ENCODE measurements at places on chromosomes 5 and 9.

GRCh38 chr5:113218906-113219517 is 215.8 kb downstream of the TSSK1B start:
- DNase-seq = no peak

GRCh38 chr5:179823937-179824744 is 3.4 kb downstream of the SQSTM1 start:
- no peak for DNase-seq

GRCh38 chr9:109989296-109989695 is 209.3 kb downstream of the PALM2AKAP2 start:
- DNase-seq = no peak

GRCh38 chr5:169735913-169736312 is 98.8 kb downstream of the DOCK2 start:
- DNase-seq = no peak

DNA sequence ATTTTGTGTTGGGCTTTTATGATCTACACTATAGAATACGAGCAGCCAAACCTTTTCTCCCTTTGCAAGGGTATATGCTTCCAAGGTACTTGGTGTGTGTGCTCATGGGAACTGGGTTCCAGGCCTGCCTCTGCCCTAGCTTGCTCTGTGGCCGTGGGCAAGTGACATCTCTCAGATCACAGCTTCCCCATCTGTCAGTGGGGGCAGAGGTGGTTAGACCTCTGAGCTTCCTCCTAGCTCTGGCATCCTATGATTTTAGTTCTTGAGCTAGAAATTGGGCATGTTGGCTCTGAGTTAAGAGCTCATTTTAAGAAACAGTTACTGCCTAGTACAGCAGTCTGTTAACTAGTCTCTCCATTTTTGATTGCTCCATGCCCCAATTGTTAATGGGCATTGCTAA is 12.5 kb upstream of the CCNJL start:
- no peak for DNase-seq

- no peak for DNase-seq
Measured at GRCh38 chr5:144202726-144203125, 32.1 kb downstream of the KCTD16 start.

DNA sequence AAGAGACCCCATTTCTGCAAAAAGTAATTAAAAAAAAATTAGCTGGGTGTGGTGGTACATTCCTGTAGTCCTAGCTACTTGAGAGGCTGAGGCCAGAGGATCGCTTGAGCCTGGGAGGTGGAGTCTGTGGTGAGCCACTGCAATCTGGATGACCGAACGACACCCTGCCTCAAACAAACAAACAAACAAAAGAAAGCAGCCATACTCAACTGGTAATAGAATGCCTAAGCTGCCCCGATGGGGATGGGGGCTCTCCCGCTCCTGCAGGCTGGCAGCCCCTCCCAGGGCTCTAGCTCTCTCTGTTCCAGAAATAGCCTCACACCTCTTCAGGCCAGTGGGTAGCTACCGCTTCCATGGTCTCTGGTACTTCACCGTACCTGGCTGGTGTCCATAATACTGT is 241.8 kb downstream of the FANCC start:
- no peak for DNase-seq

- no peak for DNase-seq
Measured at GRCh38 chr9:33762343-33762742, 33.0 kb upstream of the PRSS3 start.

DNA sequence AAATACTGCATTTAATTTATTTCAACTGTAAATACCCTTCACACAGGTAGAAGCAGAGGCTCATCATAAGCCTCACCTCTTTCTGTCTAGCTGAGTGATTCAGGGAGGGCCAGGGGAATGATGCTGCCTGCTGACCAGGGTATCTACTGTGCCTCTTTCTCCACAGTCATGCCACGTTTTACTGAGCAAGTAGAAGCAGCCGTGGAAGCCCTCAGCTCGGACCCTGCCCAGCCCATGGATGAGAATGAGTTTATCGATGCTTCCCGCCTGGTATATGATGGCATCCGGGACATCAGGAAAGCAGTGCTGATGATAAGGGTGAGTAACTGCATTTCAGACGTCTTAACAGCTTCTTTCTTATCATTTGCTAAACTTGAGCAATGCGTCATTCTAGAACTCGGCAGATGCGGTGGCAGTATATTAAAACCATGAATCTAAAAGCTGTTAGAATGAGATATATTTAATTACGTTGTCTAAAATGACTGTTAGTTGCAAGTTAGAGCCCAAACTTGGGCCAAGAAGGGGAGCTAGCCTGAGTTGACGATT is 50.0 kb upstream of the LRRTM2 start:
- DNase-seq = no peak

GRCh38 chr5:152164860-152165259 is 240.2 kb upstream of the GLRA1 start:
- DNase-seq = no peak

- DNase-seq = no peak
Measured at GRCh38 chr5:139848508-139849100, 53.0 kb downstream of the PSD2 start.

DNA sequence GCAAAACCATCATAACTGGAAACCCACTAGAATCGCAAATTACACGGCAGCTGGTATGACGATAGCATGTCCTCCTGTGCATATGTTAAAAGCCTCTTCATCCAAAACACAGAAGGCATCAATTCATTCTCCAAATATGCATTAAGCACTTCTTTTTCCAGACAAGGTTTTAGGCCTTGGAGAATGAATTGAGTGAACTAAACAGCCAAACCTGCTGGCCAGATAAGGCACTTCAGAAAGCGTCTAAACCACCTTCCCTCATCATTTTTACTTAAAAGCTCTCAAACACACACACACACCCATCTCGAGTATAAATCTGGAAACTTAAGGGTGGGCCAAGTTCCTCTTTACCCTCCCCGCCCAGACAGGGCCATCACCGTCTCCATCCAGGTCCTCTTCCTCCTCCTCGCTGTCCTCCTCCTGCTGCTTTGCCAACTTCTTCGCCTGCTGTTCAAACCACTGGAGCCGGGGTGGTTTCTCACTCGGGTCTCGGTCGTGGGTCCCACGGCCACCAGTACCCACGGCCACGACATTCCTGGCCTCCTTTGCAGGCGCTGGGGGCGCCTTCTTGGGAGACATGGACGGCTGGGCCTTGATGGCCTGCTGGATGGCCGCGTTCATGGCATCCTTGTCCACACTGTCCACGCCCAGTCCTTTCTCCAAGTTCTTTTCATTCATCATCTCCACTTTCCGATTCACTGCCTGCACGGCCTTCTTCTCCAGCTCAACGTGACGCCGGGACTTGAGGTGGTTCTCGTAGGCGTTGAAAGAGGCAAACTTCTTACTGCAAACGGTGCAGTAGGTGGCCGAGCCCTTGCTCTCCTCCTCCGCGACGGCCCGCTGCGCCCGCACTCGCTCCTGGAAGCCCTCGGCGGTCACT is 696 bp downstream of the ZNF622 start:
- no peak for DNase-seq

GRCh38 chr5:58985759-58986158 is 402.9 kb downstream of the RAB3C start:
- DNase-seq = no peak

GRCh38 chr5:140639148-140639981 is at the start of gene TMCO6:
TMCO6 (plus strand) TSS chr5:140639451; CDS start chr5:140639528, 77 bp downstream.
- DNase-seq = peak; percentile 95

GRCh38 chr9:132485393-132485792 is 75.4 kb downstream of the CFAP77 start:
- no peak for DNase-seq

DNA sequence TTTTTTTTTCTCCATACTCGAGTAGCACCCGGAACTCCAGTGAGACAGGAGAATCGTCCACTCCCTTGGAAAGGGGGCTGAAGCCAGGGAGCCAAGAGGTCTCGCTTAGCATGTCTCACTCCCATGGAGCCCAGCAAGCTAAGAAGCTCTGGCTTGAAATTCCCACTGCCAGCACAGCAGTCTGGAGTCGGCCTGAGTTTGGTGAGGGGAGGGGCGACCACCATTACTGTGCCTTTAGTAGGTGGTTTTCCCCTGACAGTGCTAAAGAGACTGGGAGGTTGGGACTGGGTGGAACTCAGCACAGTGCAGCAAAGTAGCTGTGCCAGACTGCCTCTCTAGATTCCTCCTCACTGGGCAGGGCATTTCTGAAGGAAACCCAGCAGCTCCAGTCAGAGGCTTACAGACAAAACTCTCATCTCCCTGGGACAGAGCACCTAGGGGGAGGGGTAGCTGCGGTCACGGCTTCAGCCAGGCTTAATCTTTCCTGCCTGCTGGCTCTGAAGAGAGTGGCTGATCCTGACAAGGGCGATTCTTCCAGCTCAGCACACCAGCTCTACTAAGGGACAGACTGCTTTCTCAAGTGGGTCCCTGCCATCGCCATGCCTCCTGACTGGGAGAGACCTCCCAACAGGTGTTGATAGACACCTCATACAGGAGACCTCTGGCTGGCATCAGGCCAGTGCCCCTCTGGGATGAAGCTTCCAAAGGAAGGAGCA is 414.5 kb upstream of the ZNF608 start:
- no peak for DNase-seq

DNA sequence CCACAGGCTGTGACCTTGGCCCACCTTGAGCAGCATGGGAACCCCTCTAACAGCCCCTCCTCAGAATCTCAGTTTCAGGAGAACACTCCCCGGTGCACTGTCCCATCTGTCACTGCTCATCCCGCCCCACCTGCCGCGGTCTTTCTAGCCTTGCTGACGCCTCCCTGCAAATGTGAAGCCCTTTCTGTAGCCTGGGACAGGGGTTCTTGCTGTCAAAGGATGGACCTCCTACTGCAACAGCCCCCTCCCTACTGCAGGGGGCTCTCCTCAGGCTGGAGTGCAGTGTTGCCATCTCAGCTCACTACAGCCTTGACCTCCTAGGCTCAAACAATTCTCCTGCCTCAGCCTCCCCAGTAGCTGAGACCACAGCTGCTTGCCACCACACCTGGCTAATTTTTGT is 20.0 kb downstream of the OR2V1 start:
- DNase-seq = no peak

- no peak for DNase-seq
Measured at GRCh38 chr9:127781806-127782205, 3.3 kb upstream of the SH2D3C start.

DNA sequence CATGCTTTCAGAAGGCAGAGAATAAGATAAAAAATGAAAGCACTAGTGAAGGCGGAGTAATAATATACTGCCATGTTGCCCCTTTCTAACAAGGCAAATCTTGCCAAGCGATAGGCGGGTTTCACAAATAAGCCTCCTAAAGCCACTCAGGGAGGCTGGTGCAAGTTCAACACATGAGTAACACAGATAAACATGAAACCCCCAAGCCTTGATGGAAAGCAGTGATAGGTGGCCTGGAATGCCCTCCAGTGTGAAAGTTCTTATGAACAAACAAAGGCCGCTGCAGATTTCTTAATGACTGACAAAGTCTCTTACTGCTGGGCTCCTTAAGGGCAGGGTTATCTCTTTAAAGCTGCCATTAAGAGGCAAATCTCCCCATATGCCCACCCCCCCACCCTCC is 154.7 kb downstream of the ZDHHC21 start:
- no peak for DNase-seq

- DNase-seq = no peak
Measured at GRCh38 chr5:39452846-39453245, 28.1 kb upstream of the DAB2 start.

DNA sequence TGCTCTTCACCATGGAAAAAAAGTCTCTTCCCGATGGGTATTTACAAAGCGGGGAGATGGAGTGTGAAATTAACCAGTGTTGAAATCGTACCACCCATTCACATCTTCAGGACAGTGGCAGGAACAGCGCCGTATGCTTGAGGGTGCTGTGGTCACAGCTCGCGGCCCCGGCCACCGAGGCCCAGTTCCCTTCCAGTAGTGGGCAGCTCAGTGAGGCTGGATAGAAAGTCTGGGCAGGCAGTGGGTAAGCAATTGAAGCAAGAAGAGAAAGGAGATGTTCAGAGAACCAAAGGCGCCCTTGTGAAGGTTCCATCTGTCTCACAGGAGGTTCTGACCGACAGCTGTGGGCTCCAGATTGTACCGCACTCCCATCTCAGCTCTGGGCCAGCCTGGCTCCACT is 59.1 kb downstream of the SECISBP2 start:
- no peak for DNase-seq

- peak; percentile 73 for DNase-seq
Measured at GRCh38 chr9:71604197-71605063, 163.9 kb downstream of the CEMIP2 start.

DNA sequence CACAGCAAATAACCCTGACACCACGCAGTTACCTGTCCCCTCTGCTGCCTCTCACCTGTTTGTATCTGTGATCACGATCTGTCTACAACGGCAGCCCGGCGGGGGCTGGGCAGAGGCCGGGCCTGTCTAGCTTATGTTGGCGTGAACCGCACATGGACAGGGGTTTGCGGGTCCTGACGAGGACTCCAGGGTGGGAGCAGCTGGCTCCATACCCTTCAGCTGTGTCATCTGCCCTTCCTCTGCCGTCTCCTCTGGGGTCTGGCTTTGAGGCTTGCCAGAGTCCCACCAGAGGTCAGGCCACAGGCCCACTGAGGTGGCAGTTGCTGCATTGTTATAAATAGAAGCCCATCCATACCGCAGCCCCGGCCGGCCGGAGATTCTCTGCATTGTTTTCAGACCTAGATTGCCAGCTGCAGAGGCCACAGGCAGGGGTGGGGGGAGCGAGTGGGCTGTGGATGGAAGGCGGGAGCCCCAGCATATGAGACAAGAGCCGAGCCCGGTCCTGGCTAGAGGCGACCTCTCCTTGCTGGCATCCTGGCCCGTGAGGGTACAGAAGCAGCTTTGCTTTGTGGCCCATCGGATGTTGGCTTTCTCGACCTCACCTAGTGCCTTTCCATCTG is 37.8 kb downstream of the FAM78A start:
- no peak for DNase-seq

GRCh38 chr5:69484891-69485290 is 7.7 kb upstream of the OCLN start:
- no peak for DNase-seq

DNA sequence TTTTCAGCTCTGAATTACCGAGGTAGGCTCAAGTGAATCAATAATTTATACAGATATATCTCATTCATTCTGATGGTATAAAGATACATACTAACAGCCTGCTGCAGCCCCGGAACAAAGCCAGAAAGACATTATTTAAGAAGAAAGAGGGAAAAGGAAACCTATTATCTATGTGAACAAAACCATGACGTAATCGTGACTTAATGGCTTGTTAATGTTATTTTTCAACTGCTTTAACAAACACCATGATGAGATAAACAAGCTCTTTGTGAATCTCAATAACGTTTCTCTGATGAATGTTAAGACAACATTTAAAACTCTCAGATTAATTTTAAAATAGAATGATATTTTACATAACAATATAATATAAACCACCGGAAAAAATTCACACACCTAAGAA is 237.1 kb downstream of the SLF1 start:
- no peak for DNase-seq

DNA sequence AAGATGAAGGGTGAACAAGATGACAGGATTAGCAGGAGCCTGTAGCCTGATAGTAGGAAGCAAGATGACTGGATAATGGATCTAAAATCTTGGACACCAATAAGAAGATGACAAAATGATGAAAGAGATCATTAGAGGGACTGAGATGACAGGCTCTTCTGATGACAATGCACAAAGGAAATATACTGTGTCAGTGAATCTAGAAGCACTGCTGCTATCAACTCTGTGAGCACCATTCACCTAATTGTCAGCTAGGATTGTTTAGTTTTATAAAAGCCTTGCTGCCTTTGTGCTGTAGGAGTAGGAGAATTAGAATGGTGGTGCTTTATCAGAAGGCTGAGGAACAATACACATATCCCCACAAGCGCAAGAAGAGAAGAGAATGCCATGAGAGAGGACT is 1127.8 kb downstream of the DTWD2 start:
- DNase-seq = no peak
